ENCODE measurements at places on chromosomes 2 and 18.

DNA sequence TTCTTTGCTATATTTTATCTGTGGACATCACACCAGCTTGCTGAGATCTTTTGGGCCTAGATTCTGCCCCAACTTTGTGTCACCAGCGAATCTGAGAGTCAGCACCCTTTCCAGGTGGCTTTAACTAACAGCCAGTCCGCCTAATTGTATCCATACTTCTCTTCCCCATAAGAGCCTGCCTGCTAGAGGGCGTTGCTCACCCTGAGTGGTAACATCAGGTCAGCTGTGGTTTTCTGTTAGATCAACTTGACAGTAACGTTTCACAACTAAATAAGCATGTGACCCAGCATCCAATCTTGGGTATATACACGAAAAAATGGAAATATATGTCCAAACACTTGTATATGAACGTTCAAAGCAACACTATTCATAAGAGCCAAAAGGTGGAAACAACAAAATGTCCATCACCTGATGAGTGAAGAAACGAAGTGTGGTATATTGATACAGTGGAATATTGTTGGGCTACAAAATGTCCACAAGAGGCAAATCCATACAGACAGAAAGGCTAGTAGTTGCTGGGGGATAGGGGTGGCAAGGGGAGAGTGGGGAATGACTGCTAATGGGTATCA lies 24.9 kb downstream of the EFHD1 start:
- DNase-seq, result no peak

DNA sequence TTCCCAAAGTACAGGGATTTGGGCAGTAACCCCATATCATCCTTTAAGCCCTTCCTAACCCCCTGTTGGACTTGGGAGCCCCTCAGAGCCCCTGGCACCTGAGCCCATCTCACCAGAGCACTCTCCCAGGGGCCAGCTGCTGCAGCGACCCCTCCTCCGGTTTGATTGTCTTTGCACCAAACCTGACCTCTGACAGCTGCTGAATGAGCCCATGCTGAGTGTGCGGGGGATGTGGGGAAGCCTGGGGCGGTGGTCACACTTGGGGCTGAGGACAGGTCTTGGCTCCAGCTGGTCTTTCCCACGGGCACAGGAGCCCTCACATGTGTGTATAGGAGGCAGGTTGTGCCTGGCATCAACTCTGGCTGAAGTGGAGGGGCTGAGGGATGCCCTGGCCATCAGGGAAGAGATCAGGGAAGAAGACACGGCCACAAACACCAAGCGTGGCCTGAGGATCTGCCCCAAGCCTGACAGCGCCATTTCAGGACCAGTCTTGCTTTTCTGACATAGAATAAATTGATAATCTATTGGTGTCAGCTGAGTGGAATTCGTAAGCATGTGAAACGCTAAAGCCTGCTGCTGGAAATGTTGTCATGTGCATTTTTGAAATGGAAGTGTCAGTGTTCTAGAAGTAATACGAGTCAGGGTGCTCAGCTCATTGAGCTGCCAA lies 102.4 kb downstream of the ACKR3 start:
- no peak for DNase-seq

DNA sequence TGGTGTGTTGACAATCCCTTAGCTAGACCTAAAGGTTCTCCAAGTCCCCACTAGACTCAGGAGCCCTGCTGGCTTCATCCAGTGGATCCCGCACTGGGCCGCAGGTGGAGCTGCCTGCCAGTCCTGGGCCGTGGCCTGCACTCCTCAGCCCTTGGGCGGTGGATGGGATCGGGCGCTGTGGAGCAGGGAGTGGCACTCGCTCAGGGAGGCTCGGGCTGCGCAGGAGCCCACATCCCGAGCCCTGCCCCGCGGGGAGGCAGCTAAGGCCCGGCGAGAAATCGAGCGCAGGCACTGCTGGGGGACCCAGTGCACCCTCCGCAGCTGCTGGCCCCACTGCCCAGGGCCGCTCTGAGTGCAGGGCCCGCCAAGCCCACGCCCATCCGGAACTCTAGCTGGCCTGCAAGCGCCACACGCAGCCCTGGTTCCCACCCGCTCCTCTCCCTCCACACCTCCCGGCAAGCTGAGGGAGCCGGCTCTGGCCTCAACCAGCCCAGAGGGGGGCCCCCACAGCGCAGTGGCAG lies 20.8 kb upstream of the ROCK1 start:
- DNase-seq, result no peak

- no peak for DNase-seq
Measured at GRCh38 chr2:12597610-12598009, 119.1 kb upstream of the TRIB2 start.
